ENCODE measurements at places on chromosomes 2 and 18.
A peak's percentile ranks its signal among the peaks of the same experiment; 100 is the strongest.

DNA sequence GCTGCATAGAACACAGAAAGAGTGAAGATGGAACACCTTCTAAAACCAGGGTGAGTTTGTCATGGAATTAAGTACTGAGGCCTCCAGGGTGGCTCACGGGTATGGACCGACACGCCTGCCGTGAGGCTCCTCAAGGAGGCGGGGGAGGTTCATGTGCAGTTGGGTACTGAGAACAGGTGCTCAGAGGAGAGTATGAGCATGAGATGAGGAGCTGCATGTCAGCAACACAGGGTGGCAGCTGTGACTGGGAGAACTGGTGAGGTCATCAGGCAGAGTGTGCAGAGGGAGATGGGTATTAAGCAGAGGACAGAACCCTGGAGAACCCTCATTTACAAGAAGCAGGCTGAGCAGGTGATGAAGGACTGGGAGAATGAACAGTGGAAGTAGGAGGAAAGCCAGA is 63.2 kb upstream of the KLHL29 start:
- no peak for DNase-seq

GRCh38 chr2:103008586-103008985 is 246.8 kb downstream of the TMEM182 start:
- no peak for DNase-seq

DNA sequence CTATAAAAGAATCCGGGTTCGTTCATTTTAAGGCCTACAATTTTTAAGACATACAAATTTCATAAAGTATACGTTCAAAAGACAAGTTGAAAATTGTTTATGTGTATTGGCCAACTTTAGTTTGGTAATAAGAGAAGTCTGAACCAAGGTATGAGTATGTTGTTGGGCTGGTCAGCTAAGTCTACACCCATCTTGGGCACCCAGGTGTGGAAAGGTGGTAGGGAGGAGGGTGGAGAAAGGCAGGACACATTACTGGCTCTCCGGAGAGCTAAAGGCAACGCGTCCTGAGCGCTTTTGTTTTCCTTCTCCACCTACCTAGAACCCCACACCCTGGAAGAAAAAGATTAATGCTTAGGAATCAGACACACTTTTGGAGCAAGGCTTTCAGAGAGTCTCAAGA is 899 bp upstream of the PELI1 start:
- DNase-seq: no peak

GRCh38 chr18:58177004-58177717 is 133.1 kb downstream of the NEDD4L start:
- no peak for DNase-seq

GRCh38 chr2:16626997-16627605 is 38.5 kb downstream of the CYRIA start:
- no peak for DNase-seq

- DNase-seq: no peak
Observed at GRCh38 chr2:10675131-10675530, 14.6 kb downstream of the NOL10 start.

DNA sequence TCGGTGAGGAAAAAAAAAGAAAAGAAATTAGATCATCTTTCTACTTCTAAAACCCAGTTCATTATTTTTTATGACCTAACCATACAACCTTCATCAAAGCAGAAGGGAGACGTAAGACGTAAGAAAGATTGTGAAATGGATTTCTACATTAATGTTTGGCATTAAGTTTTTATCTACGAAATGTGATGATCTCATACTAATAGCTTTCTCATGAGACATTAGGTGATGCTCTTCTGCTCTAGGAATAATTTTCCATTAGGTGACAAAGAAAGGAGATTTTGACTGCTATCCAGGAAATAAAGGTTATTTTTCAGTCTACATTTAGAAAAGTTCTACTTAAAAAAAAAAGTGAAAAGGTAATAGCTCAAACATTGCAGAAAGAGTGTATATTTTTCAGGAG is 748.6 kb downstream of the ERBB4 start:
- DNase-seq: no peak

- no peak for DNase-seq
Observed at GRCh38 chr18:730692-731091, 18.3 kb upstream of the ENOSF1 start.

DNA sequence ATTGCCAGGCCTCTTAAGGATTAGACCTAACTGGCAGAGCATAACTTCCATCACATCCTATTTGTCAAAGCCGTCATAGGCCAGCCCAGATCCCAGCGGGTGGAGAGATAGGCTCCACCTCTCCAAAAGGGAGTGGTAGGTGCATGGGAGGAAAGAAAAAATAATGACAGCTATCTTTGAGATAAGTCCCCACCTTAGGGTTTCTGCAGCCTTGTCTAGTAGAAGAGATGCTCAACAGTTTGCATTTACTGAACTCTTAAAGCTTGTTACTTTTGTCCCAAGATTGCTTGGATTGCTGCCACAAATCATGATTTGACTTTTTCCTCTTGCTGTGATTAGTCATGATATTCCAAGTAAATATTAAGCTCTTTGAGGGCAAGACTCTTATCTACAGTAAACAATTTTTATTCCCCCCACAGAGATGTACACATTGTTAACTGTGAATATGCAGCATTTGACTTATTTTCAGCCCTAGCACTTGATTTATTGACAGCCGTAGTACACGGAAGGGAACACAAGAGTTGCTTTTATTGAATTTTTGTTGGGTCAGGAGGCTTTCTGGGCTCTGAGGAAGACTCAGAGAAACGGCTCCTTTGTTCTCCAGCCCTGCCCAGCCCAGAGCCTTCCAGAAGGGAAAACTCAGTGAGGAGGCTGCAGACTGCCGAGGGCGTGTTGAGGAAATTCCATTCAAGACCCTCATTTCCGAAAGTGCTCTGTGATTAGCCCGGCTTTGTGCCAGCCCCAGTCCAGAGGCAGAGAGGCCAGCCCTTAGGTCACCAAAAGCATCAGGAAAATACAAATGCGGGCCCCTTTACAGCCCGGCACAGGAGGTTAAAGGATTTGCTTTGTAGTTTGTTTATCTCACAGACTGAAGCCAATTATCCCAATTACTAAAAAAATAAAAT is 75.5 kb upstream of the ZNF532 start:
- no peak for DNase-seq

- no peak for DNase-seq
Observed at GRCh38 chr18:955384-956066, 50.9 kb downstream of the ADCYAP1 start.

DNA sequence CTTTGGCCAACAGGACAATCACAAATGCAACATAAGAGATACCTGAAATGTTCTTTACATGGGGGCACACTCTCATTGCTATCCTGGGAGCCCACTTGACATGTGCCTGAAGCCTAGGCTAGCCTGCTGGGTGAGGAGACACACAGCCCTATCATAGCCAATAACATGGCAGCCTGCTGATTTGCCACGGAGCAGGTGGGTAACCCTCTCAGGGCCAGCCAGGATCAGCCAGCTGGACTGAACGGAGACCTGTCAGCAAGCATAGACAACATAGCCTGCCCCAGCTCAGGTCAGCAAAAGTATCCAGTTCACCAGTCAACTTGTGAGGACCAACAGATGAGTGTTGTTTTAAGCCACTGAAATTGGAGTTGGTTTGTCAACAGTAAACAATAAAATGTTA is 566.5 kb downstream of the DCDC2C start:
- DNase-seq: no peak

GRCh38 chr2:96264656-96265348 is 995 bp downstream of the TMEM127 start:
- peak; percentile 16 for DNase-seq

DNA sequence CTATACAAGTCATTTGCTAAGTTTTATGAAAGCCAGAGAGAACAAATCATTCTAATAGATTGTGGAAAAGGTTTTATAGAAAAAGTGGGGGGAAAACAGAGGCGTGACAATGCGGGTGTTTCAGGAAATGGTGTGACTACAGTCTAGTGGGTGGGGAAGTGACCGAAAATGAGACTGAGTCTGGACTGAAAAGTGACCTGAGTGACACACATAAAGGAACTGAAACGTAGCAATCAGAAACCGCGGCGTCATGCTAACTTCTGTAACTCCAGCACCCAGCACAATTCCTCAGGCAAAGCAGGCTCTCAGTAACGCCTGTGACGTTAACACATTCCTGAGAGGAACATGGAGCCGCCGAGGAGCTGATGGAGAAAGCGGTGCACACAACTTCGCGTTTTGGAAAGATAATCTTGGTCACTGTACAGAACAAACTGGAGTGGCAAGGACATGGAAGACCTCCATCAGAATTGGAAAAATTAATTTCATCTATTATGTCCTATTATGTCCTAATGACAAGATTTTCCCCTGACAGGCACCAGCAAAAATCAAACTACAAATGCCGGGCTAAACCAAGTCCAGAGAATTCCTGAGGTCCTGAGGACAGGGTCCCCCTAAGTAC is 1.4 kb upstream of the CD226 start:
- no peak for DNase-seq

DNA sequence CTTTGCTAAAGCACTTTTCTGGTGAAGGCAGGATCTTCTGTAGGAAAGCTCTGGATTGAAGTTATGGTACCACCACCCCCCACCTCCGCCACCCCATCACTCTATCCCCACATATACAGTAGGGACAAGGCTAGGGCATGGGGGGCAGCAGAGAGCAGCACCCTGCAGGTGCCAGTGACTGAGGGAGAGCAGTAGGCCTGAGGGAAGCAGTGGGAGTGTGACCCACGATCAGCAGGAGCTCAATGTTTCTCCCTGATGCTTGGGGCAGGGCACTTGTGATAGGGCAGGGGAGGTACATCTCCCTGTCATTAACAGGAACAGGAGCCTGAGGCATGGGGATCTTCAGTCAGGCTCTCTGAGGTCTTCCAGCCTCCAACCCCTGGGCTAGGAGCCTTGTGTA is 121.6 kb downstream of the ZFP36L2 start:
- DNase-seq: no peak

DNA sequence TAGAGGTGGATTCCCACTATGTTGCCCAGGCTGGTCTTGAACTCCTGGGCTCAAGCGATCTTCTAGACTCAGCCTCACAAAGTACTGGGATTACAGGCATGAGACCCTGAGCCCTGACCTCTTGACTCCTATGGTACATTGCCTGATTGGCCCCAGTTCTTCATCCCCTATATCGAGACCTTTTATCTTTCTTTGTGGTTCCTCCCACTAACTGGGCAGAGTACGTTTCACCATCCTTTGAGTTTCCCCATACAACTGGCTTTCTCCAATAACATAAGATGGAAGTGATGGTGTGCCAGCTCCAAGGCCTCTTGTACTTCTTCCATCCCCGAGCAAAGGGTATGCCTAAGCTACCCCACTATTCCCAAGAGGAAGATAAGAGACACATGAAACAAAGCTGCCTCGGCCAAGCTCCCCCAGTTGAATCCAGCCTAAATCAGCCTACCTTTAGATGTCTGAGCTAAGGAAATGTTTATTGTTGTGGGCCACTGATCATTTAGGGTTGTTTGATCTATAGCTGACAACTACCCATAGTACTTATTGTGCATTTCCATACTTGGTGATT is 8.3 kb upstream of the TMEM247 start:
- DNase-seq: no peak

DNA sequence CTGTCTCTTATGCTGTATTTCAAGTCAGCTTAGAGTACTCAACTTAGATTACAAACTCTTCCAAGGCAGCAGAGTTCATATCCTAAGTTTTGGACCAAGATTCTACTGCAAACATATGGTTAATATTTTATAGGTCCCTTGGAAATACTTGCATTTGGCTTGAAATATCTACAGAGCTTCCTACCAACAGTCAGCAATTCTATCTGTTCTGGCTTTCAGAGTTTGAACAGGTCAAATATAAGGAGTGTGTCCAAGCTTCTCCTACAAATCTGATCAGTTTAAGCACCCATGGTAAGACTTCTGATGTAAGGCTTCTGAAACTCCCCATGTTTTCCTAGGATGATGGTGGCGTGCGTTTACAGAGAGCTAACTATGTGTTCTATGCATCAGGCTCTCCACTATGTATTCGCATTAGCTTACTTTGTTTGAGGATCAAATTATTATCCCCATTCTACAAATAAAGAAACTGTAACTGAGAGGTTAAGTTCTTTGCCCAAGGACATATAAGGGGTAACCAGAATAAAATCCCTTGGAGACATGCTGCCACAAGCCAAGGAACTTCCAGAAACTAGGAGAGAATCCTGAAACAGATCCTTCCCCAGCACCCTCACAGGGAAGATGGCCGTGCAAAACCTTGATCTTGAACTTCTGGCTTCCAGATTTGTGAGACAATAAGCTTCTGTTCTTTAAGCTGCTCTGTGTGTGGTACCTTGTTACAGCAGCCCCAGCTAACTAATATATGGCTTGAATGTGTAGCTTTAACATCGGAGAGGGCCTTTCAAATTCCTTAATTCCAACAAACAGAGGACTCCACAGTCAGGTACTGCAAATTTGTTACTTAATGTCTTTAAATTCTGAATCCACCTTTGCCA is 55.1 kb downstream of the ATP8B1 start:
- no peak for DNase-seq

DNA sequence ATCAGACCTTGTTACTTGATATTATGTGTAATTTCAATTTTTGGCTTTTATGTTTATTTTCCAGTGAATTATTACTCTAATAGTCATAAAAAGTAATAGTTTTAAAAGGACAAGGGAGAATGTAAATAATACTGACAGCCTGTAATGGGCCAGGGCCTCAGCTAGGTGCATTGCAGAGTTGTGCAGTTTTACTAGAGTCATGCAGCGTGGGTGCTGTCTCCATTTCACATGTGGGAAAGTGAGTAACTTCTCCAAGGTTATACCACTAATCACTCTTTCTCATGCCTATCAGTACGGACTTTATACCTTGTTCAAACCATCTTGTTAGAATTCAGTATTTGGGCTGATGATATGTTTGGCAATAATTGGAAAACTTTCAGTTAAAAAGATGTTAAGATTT is 73.3 kb downstream of the UGGT1 start:
- DNase-seq: no peak

DNA sequence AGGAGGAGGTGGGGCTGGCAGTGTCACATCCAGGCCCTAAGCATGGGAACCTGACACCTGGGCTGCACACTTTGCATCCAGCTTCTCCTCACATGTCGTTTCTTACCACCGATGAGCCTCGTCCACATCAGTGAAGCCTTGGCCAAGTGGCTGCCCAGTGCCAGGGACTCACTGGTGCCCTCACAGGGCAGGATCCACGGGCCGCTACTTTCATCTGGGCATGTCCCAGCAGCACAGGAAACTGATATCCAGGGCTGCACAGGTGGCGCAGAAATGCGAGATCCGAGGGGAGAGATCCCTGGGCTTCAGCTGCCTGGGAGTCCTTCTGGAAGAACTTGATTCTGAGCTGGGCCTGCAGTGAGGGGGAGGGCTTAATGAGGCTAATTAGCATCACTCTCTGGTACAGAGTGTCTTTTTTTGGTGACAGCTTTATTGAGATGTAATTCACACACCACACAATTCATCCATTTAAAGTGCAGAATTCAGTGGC is 291.6 kb upstream of the HDAC4 start:
- no peak for DNase-seq
